Bronchial epithelial cell (primary cell): ENCODE measurements at places on chromosomes 6 and 20.

DNA sequence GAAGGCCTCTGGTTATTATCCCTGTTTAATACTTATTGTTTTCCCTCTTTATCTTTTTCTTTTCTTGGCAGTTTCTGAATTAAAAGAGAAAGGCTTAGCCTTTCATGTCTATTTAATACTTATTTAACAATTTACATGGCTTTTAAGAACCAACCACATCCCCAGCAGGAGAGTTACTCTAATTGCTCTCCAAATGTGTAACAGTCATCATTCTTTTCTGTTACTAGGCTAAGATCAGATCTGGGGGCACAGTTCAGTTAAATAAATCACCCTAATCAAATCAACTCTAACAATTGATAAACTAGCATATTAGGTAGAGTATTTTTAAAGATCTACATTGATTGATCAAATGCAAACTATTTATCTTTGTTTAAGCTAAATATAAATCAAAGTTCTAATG lies 54.1 kb upstream of the NT5E start:
- DNase-seq, result no peak

DNA sequence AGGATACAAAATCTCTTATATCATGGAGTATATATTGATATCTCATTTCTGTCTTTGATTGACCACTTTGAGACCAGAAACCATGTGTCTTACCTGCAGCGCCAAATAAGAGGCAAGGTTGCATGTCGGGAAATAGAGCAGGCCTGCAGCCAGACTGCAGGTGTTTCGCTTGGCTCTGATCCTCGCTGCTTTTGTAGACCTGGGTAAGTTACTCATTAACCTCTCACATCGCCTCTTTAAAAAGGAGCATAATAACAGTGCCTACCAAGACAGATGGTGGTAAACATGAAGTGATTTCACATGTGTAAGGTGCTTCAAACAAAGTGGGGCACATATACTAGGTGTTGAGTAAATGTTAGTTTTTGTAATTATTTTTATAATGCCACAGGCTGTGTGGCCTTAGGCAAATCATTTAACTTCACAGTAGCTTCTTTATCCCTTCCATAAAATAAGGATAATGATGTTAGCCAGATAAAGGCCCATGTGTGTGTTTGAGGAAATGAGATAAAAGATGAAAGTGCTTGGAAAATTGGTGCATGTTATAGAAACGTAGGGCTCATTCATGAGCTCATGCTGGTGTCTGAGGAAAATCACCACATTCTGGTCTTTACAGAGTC lies 248.8 kb upstream of the MAP3K7 start:
- DNase-seq, result no peak

GRCh38 chr20:2932498-2932897 lies 59.2 kb downstream of the PTPRA start:
- DNase-seq, result no peak

DNA sequence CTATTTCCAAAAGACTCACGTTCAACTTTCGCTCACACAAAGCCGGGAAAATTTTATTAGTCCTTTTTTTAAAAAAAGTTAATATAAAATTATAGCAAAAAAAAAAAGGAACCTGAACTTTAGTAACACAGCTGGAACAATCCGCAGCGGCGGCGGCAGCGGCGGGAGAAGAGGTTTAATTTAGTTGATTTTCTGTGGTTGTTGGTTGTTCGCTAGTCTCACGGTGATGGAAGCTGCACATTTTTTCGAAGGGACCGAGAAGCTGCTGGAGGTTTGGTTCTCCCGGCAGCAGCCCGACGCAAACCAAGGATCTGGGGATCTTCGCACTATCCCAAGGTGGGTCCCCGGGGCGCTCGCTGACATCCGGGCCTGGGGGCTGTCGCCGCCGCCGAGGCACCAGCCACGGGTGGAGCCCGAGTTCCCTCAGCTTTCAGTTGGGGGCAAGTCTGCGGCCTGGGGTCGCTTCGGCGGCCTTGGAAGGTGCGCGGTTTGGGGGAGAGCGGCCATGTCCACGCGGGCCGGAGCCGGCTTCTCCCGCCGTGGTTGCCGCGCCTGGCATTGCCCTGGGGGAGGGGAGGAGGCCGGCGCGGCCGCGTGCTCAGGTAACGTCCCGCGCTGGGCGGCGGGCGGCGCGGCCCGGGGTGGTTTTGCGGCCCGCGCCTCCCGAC lies 429 bp downstream of the AMD1 start:
- no peak for DNase-seq

DNA sequence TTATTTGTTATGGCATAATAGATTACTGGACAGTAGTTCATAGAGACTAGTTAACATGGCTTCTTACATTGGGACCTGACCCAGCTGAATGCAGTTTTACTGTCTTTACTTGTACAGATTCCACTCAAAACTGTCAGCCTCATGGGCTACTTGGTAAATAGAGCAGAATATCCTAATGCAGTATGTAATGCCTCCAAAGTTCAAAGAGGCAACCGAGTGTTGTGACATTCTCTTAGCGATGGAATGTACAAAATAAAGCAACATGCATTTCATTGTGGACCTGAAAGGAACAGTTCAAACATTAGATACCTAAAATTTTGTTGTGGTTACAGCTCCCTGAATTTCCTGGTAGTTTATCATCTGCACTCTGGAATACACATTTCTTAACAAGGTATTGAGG lies 29.1 kb upstream of the RGS17 start:
- no peak for DNase-seq

DNA sequence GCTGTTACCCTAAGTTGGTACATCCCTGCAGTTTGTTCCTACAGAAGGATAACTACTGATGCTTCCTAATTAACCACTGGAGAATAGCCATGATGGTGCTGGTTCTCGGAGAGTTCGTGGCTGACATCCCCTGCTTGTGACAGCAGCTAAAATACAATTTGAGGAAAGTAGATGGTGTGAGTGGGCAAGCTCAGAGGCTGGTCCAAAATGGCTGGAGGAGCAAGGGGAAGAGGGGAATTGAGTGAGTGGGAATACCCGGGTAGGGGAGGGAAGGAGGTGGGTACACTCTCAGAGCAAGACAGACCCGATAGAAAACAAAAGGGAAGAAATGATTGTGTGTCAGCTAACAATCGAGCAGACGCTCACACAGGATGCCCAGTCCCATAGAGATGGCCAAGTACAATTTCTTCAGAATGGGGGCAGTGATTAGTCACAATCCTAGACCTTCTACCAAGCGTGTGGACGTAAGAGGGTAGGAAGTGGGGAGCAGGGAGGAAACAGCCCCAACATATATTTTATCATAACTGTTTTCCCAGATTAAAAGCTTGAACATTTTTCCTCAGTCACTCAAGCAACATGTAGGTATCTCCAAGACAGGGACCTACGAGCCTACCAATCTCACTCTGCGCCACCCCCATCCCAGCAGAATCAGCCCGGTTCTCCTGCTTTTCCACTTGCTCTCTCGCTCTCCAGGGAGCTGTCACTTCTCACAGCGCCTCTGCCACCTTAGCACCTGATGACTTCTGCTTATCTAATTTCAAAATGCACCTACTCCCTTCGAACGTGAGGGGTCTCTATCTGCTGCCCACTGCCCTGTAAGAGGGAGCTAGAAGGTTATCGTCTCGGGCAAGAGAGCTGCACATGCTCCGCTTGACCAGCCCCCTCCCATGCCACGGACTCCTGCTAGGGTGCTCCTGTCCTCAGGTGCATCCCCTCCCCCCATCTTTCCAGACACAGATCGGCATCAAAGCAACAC lies 26.2 kb downstream of the RIPOR2 start:
- DNase-seq, result no peak

DNA sequence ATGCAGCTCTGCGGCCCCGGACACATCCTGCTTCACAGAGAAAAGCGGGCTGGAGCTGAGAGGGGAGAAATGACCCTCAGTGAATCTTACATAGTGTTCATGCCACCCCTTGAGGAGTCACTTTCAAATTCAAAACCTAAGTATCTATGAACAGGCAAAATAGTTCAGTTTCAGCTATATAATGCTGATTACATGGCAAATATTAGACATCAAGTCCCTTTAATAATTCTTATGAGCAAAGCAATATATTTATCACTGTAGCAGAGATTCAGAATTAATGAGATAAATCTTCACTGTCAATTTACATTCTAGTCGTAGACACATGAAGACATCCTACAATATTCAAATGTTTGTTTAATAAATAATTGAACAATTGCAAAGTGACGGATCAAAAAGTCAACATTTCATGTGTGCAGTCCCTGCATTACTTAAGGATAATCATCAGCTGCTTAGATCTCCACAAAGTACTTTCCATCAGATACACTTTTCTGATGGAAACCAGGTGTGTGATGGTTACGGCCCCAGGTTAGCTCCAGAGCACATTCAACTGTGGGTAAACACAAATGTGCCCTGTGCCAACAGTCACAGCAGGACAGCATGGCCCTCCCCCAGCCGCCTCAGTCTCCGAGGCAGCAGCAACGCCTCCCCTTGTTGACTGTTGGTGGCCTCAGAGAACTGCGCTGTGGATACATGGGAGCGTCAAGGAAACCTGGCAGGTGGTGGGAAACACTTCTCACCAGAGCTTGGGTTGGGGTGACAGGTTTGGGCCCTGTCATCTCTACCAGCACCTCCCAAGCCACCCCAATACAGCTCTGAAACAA lies 787 bp upstream of the PRR18 start:
- no peak for DNase-seq

DNA sequence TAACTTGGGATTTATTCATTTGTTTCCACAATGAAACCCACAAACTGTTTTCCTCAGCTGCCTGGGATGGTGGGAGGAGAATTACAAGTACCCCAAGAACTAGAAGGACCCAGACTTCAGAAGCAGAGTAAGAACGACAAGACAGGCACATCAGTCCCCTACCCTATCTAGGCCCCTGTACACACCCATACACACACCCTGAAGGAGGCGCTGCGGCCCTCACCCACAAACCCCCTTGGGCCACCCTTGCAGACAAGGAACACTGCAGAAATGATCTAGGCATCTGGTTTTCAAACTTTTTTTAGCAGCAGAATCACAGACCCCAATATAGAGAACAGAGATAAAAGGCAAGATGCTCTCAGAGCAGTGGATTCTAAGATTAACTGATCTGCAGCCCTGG lies 55.0 kb downstream of the TRERF1 start:
- no peak for DNase-seq

- DNase-seq, result no peak
Observed at GRCh38 chr6:166660157-166660688, 33.2 kb upstream of the RPS6KA2 start.

- DNase-seq, result no peak
Observed at GRCh38 chr20:14569641-14570040, 232.2 kb upstream of the FLRT3 start.

DNA sequence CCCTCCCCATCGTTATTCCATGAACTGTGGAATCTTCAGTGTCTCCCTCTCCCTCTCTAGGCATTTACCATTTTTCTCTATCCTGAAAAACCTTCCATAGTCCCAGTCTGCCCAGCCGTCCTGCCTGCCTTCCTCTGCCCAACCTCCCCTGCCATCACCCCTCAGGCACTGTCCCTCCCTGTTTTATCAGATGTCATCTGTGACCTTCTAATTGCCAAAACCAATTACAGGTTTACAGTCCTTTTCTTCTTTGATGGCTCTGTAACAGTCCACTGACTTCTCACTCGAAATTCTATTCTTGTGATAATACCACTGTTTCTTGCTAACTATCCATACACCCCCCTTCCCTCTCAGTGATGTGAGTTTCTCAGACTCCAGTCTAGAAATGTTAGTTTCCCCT lies 2.3 kb upstream of the SLC23A2 start:
- no peak for DNase-seq

DNA sequence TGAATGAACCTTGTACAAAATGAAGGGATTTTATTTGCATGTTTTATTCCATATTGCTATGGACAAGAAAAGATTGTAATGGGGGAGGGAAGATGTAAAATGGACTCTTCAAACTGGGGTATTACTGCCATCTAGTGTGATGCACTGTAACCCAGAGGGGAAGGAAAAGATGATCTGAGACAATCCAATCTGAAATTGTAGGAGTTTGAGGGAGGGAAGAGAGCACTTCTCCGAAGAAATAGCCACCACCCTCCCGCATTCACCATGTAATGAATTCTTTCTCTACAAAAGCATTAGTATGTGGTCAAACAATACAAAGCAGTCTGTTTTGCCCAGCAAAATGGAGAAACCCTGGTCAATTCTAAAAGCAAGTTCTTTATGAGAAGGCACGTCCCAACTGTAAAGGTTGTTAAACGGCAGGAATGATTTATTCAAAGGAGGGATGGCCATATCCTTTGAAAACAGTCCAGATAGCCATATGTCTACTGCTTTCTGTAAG lies 679.5 kb upstream of the NRSN1 start:
- DNase-seq, result peak; percentile 57

DNA sequence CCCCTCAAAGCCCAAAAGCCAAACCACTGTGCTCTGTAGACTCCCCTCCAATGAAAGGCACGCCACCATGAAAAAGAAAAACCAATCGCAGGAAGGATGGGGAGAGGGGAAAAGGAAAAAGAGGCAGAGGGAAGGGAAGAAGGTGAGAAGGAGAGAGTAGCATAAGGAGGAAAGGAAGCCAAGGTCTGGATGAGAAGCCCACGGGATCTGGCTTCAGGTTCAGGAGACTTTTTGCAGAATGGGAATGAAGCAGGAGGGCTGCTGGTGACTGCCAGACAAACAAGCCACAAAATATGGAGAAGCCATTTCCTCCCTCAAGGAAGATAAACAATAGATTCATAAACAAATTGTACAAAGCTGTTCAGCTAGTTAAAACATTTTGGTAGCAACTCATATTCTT lies 79.0 kb upstream of the MRPS10 start:
- no peak for DNase-seq
